ENCODE measurements at places on chromosomes 1 and 21.
A peak's percentile ranks its signal among the peaks of the same experiment; 100 is the strongest.

DNA sequence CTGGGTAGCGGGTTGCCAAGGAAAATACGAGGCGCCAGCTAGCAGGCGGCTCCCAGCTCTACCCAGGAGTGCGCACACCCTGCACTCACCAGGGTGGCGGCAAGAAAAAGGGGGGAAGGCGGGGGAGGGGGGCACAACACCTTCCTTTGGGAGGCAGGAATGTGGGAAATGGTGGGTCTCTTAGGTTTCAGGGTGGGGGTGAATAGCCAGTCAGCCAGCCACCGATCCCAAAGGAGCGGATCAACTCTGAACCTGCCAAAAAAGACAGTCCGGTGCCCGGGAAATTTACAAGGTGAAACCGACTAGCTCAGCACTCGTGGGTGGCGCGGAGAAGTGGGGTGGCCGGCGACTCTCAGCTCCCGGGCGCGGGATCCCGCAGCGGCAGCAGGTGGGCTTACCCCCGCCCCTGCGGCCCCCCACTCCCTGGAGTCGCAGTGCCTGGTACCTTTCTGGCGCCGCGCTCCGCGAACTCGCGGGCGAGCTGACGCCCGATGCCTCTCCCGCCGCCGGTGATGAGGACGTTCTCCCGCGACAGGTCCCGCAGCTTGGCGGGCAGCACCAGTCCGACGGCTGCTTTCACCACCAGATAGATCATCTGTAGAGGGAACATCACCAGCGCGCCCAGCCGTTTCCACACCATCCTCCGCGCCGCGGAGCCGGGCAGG lies 1.2 kb downstream of the DHRS3 start:
- no peak for DNase-seq

GRCh38 chr1:12398479-12398878 lies 168.6 kb downstream of the VPS13D start:
- no peak for DNase-seq

- DNase-seq: no peak
Observed at GRCh38 chr21:40053007-40053406, 185.8 kb downstream of the PCP4 start.

GRCh38 chr1:224432672-224433040 lies 1.9 kb downstream of the WDR26 start:
- no peak for DNase-seq

- no peak for DNase-seq
Observed at GRCh38 chr21:27257908-27258556, 291.1 kb upstream of the ADAMTS5 start.

- peak; percentile 5 for DNase-seq
Observed at GRCh38 chr21:44965251-44966022, 25.6 kb downstream of the SLX9 start.

DNA sequence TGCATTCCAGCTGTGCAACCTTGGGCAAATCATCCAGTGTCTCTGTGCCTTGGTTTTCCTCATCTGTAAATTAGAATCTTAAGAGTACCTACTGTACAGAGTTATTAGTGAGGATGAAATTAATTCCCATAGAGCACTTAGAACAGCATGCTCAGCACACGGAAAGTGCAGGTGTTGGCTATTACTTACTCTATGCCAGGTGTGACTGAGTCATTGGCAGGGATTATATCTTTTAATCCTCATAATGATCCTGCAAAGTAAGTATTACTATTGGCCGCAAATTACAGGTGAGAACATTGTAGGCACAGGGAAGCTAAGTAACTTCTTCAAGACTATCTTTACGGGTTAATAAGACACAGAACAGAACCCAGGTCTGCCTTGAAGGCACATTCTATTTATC lies 6.3 kb upstream of the UBE2U start:
- DNase-seq: no peak

- peak; percentile 39 for DNase-seq
Observed at GRCh38 chr1:207454046-207454964, at the start of gene CR2. Gene CR2 (plus strand): TSS chr1:207454328. CDS start chr1:207454419, 91 bp downstream.

GRCh38 chr1:224683936-224684335 lies 67.8 kb downstream of the CNIH3 start:
- DNase-seq: no peak

GRCh38 chr1:74822851-74823401 lies 90.0 kb downstream of the TYW3 start:
- no peak for DNase-seq

DNA sequence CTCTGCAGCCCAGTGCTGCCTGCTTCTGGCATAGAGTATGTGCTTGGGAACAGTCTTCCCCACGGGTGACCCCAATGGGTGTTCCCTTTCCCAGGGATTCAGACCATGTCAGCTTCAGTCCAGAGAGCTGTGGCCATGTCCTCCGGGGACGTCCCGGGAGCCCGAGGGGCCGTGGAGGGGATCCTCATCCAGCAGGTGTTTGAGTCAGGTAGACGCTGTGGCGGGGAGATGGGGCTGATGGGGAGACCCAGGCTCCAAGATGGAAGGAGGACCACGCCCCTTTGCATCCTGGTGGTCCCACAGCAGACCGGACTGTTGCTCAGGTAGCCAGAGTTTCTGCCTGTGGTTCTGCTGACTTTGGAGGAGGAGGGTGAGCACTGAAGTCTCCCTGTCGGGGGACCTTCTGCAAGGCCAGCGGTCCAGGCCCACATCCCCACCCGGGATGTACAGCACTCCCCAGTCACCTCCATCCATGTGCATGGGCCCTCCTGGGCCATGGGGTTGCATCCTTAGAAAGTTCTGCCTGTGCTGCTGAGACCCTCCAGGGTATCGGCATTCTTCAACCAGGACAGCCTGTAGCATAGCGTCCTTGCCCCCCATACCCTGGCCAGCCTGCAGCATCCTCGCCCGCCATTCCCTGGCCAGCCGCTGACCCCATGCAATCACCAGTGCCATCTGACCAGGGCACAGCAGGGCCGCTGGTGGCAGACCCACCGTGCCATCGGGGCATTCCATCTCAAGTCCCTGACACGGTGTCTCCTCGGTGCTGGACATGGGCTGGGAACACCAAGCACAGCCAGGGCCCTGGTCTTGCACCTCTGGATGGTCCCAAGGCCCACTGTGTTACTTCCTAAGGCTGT lies 2.8 kb downstream of the AIRE start:
- no peak for DNase-seq

- DNase-seq: no peak
Observed at GRCh38 chr21:44822484-44823178, 4.8 kb upstream of the SUMO3 start.

DNA sequence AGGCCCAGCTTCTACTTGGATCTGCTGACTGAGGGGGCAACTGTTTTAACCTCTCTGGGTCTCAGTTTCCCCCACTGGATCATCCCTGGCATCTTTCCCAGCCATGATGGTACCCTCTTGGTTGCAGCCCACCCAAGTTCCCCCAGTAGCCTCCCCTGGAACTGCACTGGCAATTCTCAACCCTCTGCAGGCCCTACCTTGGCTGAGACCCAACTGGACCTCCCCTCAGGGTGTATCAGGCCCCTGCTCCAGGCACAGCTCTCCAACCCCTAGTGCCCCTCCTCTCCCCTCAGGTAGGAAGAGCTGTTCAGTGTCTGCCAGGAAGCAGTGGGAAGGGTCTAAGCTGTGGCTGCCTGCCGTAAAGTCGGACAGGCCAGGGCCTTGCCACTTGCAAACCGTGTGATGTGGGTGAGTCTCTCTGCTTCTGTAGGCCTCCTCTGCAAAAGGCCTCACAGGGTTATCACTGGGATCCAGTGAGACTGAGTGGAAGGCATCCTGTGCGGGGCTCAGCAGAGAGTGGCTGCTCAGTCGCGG lies 32.1 kb downstream of the RHBG start:
- DNase-seq: no peak

- DNase-seq: no peak
Observed at GRCh38 chr21:25929856-25930520, 195.2 kb downstream of the GABPA start.

DNA sequence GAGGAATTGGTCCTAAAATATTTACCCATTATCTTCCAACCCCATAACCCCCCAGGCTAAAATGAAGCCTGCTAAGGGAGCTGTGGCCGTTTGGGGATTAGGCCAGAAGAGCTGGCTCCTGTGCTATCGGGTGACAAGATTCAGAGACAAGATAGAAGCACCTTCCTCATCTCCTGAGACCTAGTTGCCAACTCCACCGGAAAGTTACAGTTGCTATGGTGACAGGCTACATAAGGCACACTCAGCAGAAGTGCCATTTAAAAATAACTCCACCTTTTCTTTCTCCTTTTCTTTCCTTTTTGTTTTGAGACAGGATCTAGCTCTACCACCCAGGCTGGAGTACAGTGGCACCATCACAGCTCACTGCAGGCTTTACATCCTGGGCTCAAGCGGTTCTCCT lies 43.6 kb upstream of the ROR1 start:
- no peak for DNase-seq

GRCh38 chr1:68293122-68293521 lies 60.8 kb upstream of the WLS start:
- DNase-seq: no peak

GRCh38 chr1:180933141-180933540 lies 20.4 kb downstream of the KIAA1614 start:
- no peak for DNase-seq

DNA sequence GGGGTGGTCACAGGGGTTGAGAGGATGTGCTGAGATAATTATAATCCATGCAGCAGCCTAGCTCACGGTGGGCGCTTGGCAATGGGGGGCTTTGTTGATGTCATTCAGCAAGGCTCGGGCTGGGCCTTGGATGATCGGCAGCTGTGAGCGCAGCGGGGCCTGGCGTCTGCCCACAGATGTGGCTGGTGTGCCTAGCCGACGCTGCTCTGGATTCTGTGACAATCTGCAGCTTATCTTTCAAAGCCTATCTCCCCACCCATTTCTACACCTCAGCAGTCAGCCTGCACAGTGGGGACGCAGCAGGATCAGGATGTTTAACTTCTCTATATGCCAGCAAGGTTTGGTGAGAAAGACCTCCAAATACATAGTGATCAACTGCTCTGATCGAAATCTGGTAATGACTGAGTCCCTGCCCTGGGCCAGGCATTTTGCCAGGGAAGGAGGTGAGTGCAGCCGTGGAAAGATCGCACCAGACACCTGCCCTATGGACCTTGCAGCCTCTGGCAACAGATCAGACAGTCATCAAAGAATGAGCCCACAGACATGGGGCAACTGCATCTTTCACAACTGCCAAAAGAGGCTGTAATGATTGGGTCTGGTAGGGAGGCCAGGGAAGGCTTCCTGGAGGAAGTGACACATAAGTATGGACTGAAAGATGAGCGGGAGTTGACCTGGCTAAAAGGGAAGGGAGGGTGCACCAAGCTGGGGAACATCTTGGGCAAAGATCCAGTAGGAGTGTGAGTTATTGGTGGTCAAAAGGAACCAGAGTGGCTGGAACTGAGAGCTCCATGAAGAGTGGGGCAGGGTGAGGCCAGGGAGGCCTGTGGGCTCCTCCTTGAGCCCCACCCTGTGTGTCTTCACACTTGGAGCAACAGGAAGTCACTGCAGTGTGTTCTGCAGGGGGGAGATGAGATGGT lies 35.3 kb downstream of the EPHB2 start:
- no peak for DNase-seq

DNA sequence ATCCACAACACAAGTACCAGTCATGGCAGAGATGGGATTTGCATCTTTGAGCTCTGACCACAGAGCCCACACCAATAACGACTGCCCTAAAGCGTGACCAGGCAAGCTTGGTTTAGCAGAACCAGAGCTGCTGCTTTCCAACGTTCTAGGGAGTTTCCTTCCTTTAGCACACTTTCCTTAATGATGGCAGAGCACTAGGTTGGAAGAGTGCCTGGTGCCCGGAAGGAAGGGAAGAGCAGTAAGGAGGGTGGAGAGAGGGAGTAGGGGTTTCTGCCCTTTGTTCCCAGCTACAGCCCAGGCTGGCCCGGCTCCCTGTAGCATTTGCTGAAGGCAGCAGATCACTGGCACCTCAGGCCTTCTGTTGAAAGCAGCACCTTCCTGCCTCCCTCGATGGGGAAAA lies 6.1 kb upstream of the EVA1C start:
- DNase-seq: no peak

- no peak for DNase-seq
Observed at GRCh38 chr21:36355868-36356267, 29.3 kb upstream of the CHAF1B start.

GRCh38 chr1:33762109-33762830 lies 101.6 kb upstream of the HMGB4 start:
- no peak for DNase-seq

DNA sequence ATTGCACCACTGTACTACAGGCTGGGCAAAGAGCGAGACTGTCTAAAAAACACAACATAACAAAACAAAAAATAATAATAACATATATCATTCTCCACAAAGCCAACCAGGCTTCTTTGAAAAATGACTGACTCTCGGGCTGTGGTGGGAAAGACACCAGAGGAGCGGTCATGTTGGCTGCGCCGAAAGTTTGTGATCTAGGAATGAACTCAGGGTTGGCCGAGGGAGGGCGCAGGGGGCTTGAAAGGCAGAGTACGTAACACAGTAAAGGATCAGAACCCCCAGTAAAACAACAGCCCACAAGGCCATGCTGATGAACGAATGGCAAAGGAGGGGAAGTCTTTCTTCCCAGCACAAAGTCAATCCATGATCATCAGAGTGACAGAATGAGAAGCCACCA lies 4.7 kb downstream of the SLC35E2B start:
- no peak for DNase-seq

DNA sequence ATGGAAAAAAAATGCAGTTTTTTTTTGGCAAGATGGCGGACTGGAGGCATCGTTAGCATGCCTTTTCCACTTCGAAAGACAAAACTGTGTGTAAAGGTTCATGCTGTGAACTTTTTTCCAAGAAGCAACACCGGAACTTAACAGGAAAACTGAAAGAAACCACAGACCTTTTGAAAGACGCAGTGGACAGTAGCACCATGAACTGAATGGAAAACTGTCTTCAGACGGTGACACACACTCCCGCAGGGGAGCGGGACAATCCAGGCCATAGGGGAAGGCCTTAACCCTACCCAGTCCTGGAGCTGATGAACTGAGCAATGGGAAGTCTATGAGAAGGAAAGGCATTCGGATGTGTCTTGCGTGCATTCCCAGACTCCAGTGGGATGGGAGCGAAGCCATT lies 54.9 kb downstream of the NEK7 start:
- DNase-seq: no peak

DNA sequence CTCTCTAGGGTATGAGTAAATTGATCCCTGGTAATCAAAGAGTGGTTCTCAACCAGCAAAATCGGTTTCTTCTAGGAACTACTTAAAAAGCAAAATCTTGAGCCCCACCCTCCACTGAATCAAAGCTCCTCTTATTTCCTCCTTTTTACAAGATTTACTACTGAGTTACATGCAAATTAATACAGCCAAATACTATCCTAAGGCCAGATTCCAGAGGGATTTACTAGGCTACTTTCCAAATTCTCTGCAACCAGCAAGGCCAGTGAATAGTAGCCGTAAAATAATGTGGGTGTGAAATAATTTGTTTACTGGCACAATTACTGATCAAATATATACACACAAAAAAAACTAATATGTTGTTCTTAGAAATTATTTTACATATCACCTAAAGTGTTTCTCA lies 1583.8 kb downstream of the NCAM2 start:
- DNase-seq: no peak

- no peak for DNase-seq
Observed at GRCh38 chr1:227268943-227269342, 49.3 kb downstream of the CDC42BPA start.

DNA sequence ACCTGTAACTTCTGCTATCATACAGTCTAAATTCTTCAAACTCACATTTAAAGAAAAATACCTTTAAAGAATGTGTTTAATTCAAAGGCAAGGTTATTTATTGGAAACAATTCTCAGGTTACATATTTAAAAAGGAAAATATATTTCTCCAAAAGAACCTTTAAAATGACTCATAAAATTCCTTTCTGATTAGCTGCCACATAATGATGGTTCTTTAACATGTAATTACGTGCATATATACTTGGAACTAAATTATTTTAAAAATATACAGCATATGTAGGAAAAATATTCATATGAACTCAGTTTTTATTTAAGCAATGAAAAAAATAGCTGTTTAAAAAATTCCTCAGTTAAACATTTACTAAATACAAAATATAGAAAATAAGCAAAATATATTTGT lies 173.6 kb downstream of the COP1 start:
- DNase-seq: no peak
